ENCODE measurements at places on chromosomes 7 and 10.

DNA sequence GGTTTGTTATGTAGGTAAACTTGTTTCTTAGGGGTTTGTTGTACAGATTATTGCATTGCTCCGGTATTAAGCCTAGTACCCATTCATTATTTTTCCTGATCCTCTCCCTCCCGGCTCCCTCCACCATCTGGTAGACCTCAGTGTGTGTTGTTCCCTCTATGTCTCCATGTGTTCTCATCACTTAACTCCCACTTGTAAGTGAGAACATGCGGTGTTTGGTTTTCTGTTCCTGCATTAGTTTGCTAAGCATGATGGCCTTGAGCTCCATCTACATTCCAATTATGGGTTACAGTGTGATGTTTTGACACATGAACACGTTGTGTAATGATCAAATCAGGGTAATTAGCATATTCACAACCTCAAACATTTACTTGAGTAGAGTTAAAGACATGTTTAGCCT is 237.5 kb downstream of the ABCA13 start:
- no peak overlapping the region for H3K4me3 ChIP-seq
- no peaks in the 10 kb centered on the region for H3K4me1 ChIP-seq
- no peak overlapping the region for H3K27ac ChIP-seq
- H3K36me3 ChIP-seq, result no peaks in the 10 kb centered on the region

- H3K27me3 ChIP-seq, result no peaks in the 10 kb centered on the region
- H3K36me3 ChIP-seq, result no peaks in the 10 kb centered on the region
- no peaks in the 10 kb centered on the region for H3K4me1 ChIP-seq
- H3K4me3 ChIP-seq, result no peak overlapping the region
- no peak for DNase-seq
- H3K27ac ChIP-seq, result no peak overlapping the region
Measured at GRCh38 chr10:3220853-3221252, 48.3 kb upstream of the PITRM1 start.

DNA sequence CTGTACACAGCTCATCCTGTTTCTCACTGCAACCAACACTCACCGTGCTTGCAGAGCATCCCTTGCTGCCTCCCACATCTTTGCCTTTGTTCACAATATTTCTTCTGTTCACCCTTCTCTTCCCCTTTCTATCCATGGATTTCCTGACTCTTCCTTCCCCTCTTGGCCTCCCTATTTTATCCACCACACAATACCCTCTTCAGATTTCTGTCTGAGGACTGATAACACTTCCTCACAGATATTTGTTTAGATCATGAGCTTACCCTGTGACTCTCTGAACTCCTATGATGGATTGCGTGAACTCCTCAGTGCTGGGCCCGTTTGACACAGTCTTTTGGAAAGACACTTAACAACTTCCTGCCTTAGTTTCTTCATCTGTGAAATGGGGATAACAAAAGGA is 62.8 kb upstream of the GPR158 start:
- no peaks in the 10 kb centered on the region for H3K36me3 ChIP-seq
- DNase-seq, result no peak
- no peaks in the 10 kb centered on the region for H3K4me1 ChIP-seq
- H3K4me3 ChIP-seq, result no peak overlapping the region
- no peak overlapping the region for H3K27ac ChIP-seq
- no peaks in the 10 kb centered on the region for H3K27me3 ChIP-seq

DNA sequence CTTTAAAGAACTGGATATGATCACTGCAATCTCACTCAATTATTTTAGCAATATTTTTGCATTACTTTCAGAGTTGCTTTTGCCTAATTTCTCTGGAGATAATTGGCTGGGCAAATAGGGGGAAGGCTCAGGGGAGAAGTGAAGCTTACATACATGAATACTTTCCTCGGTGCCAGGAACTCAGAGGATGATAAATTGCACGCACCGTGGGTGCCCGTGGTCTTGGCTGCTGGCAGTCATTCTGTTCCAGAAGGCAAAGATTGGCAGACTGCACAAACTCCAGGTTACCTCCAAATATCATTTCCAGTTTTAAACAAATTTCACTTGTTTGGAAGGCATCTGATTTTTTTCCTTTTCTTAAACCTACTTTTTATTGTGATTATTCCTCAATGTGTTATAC is 197.8 kb upstream of the TMEM72 start:
- H3K4me1 ChIP-seq, result no peaks in the 10 kb centered on the region
- H3K36me3 ChIP-seq, result no peaks in the 10 kb centered on the region
- no peak overlapping the region for H3K27ac ChIP-seq
- DNase-seq, result no peak
- no peaks in the 10 kb centered on the region for H3K27me3 ChIP-seq
- H3K4me3 ChIP-seq, result no peak overlapping the region

DNA sequence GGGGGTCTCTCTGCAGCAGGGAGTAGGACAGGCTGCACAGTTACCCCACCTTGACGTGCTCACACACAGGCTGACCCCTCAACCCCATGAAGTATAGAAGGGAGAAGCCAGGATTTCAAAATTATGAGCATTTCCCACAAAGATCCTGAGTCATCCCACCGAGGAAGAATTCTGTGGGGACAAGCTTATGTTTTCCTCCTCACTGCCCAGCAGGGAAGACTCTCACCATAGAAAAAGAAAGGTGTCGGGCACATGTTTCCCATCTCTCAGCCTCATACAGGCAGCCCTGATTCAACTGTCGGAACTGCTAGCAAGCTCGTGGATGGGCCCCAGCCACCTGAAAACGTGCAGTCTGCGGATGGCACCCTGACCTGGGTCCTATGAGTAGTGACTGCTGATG is 499.7 kb upstream of the MKI67 start:
- no peaks in the 10 kb centered on the region for H3K27me3 ChIP-seq
- no peak for DNase-seq
- no peak overlapping the region for H3K4me3 ChIP-seq
- H3K36me3 ChIP-seq, result no peaks in the 10 kb centered on the region
- no peak overlapping the region for H3K27ac ChIP-seq
- H3K4me1 ChIP-seq, result no peaks in the 10 kb centered on the region

- H3K27me3 ChIP-seq, result peaks cover 14% of the 10 kb centered on the region
- peaks cover 16% of the 10 kb centered on the region for H3K4me1 ChIP-seq
- no peak overlapping the region for H3K4me3 ChIP-seq
- no peak for DNase-seq
- H3K27ac ChIP-seq, result no peak overlapping the region
- H3K36me3 ChIP-seq, result no peaks in the 10 kb centered on the region
Measured at GRCh38 chr10:70668454-70668970, 3.8 kb upstream of the ADAMTS14 start.

DNA sequence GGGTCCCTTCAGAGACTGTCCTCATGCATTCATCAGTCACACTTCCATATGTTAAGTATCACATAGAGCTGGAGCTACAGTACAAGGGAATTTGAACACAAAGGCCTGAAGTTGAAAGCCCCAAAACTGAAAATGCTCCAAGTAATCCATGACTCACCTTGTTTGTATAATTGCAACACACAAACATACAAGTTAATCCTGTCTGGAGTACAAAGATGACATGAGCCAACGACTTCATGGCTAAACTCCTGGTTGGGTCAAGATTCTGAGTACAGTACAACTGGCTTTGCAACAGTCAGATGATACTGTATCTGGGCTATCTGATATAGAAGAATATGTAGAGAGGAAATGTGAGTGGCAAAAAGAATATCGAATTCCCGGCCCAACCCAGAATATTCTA is 73.1 kb upstream of the AASS start:
- H3K27me3 ChIP-seq, result no peaks in the 10 kb centered on the region
- no peak overlapping the region for H3K4me3 ChIP-seq
- H3K4me1 ChIP-seq, result no peaks in the 10 kb centered on the region
- DNase-seq, result no peak
- H3K27ac ChIP-seq, result no peak overlapping the region

DNA sequence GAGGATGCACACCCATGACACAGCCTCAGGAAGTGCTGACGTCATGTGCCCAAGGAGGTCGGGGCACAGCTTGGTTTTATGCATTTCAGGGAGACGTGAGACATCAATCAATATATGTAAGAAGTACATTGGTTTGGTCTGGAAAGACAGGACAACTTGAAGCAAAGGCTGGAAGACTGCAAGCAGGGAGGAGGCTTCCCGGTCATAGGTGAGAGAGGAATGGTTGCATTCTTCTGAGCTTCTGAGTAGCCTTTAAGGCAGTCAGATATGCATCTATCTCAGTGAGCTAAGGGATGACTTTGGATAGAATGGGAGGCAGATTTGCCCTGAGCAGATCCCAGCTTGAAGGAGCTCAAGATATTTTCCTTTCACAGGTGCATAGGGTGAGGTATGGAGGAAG is 349.5 kb downstream of the TYW1 start:
- no peak for DNase-seq
- no peak overlapping the region for H3K4me3 ChIP-seq
- peaks cover 20% of the 10 kb centered on the region for H3K36me3 ChIP-seq
- H3K4me1 ChIP-seq, result no peaks in the 10 kb centered on the region
- H3K27me3 ChIP-seq, result no peaks in the 10 kb centered on the region
- H3K27ac ChIP-seq, result no peak overlapping the region

DNA sequence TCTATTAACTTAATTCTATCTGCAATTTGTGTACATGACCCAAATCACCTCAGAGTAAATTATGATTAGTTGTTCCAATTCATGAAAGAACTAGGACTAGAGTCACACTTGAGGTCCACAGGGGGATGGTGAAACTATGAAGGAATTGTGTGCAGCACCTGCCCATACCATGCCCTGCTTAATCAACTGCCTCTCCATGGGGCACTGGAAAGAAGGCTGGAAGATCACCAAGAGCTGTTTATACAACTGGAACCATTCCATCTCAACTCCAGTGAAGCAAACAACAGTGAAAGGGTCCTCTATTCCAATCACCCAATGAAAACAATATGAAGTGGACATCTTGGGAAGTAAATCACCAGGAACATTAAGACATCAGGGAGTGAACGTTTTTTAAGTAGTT is 98.7 kb upstream of the SEMA3D start:
- H3K27ac ChIP-seq, result no peak overlapping the region
- H3K36me3 ChIP-seq, result no peaks in the 10 kb centered on the region
- no peak for DNase-seq
- no peaks in the 10 kb centered on the region for H3K27me3 ChIP-seq

Data from tibial artery (tissue), 4 donors.